NCI-H2081 treated with DMSO at 0.1 percent for 48 hours (cell line): ENCODE measurements at places on chromosomes 1 and 21.

DNA sequence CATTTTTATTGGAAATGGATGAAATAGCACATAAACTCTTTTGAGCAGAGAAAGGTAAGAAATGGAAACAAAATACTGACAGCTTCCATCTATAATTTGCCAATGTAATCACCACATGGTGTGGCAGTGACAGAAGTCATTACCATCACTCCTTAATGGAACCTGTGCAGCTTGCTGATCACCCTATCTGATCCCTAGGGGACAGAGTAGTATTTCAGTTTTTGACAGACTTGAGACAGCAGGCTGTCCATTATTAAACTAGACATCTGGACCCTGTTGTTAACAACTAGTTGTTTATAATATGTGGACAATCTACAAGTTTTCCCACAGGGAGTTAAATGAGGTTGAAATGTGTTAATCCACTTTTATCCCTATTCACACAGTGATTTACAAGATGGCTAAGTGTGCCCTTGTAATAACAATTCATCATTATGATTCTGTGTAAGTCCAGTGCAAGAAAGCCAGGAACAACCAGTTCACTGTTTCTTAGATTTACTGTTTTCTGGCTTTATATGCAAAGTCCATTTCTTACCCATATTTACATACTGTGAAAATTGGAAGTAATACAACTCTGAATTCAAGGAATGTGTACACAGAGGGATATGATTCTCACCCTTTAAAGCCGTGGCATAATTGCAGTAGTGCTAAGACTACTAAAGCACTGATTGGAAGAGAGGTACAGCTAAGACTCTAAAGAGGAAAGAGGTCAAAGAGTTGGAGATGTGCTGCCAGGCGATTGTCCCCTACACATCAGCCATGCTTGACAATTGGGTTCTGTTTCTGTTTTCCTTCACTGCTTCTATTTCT lies 9.1 kb downstream of the KCNT2 start:
- DNase-seq, result no peak

DNA sequence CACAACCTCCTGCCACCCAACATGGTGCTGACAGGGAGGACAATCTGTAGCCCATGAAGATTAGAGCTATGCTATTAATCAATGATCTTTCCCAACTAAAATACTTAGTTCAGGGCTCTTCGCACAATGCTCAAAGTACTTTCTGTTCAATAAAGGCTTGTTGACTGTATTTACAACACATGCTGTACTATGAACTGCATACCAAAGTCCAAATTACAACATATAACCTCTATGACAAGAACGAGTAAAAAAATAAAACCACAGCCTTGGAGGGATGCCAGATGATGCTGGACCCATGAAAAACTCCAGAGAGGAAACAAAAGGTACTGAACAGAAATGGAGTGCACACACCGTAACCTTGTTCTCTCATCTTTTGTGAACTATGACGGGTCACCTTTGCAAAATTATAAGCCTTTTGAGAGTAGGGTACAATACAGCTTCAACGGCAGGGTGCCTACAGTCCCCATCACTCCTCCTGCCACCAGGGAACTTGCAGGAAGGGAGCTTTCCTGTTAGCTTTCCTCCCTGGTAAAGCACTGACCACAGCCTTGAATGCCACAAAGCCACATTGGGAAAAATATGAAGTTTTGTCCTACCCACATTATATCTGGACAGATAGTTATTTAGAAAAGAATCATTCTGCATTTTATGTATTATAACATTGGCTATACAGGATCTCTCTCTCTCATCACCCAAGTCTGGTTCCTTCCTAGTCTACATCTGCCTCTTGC lies 175.6 kb downstream of the NRIP1 start:
- no peak for DNase-seq

GRCh38 chr1:64572222-64572900 lies 102.4 kb downstream of the CACHD1 start:
- DNase-seq, result no peak

DNA sequence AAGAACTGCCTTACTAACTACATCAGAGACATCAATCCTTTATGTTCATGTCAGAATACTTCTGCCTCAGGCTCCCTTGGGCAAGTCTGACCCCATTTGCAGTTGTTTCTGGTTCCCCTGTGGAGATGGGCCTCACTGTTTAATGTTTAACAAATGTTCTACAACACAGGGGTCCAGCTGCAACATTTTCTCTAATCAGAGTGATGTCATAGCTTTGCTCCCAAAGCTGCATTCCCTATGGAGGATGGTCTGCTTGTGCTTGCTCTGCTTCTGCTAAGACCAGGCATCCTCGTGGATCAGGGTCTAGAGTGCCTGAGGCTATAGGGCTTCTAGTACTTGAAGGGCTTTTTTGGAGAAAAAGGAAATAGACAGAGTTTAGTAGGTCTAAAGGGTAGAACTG lies 1071.2 kb downstream of the TTLL7 start:
- no peak for DNase-seq

DNA sequence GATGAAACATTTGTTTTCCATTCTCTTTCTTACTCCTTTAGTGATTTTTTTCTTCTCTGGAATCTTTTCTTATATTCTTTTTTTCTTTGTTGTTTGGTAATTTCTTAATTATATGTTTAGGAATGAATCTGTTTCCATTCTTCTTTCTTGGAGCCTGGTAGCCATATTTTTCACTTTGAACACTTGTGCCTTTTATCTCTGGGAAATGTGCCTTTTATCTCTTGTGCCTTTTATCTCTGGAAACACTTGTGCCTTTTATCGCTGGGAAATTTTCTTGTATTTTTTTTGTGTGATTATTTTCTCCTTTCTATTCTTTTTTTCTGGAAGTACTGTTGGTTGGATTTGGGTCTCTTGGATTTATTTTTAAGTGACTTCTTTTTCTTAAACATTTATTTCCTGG lies 118.2 kb downstream of the LEPR start:
- DNase-seq, result no peak

DNA sequence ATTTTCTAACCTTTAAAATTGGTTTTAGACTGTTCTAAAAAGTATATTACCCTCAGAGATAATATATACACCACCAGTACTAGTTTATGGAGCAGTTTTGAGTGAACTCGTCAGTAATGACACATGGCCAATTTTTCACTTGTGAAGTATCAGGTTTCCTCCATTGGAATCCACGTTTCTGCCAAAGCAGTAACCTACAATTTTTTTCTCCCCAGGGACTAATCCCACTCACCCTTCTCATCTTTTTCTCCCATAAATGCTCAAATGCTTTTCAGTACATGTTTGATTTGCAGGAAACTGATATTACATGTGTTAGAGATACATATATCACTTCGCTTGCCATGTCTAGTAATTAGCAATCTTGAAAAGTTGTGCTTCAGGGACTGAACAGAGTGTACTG lies 94.1 kb downstream of the COL24A1 start:
- DNase-seq, result no peak

GRCh38 chr1:89904219-89904980 lies 83.6 kb downstream of the LRRC8D start:
- no peak for DNase-seq

GRCh38 chr1:2630498-2631135 lies 2.2 kb downstream of the MMEL1 start:
- DNase-seq, result no peak
